ENCODE measurements at places on chromosomes 16 and 17.

- DNase-seq = no peak
Measured at GRCh38 chr16:22770866-22771265, 43.1 kb upstream of the HS3ST2 start.

GRCh38 chr16:20844588-20844987 is 38.3 kb downstream of the REXO5 start:
- DNase-seq = peak; percentile 31

DNA sequence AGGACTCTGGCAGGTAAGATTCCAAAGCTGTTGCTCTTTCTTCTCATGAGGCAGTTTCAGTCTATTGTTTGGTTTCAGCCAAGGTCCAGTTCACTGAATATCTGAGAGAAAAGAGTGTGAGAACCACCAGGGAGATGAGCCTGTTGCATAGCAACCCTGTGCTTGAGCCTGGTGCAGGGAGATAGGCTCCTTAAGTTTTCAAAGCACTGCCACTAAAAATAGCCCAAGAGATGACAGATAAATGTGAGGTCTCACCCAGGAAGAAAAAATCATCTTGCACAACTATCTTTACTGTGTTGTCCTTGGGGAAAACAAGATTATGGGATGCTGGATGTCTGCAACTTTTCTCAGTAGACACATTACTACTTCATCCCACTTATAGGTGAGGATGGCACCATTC is 26.2 kb upstream of the NUDT7 start:
- no peak for DNase-seq

- DNase-seq = no peak
Measured at GRCh38 chr16:64864232-64864809, 257.5 kb downstream of the CDH11 start.

- no peak for DNase-seq
Measured at GRCh38 chr16:79758615-79759346, 158.2 kb upstream of the MAF start.

- DNase-seq = no peak
Measured at GRCh38 chr17:16975277-16975651, 3.3 kb upstream of the TNFRSF13B start.

DNA sequence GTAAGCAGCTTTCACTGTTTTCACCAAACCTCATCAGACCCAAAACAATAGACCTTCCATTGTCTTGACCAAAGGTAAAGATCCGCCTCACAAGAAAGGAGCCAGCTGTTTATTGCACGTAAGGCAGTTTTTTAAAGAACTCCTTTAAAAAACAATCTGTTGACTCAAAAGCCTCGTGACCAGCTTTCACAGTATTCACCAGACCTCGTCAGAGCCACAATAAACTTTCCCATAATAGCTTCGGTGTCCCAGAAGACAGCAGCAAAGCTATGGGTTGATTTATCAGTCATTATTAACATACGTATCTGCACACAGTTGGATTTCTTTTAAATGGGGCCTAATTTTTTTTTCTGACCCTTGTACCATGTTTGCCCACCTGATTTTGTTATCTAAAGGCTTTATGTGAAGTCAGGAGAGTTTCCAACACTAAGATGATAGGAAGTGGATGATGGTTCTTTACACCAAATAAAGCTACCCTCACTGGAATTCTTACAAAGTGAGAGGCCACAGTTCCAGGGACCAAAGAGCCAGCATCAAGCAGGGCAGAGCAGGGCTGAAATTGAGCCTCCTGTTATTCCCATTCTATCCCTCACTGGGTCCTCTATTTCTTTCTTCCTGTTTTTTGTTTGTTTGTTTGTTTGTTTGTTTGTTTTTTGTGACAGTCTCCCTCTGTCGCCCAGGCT is 17.6 kb upstream of the HELZ start:
- DNase-seq = no peak

DNA sequence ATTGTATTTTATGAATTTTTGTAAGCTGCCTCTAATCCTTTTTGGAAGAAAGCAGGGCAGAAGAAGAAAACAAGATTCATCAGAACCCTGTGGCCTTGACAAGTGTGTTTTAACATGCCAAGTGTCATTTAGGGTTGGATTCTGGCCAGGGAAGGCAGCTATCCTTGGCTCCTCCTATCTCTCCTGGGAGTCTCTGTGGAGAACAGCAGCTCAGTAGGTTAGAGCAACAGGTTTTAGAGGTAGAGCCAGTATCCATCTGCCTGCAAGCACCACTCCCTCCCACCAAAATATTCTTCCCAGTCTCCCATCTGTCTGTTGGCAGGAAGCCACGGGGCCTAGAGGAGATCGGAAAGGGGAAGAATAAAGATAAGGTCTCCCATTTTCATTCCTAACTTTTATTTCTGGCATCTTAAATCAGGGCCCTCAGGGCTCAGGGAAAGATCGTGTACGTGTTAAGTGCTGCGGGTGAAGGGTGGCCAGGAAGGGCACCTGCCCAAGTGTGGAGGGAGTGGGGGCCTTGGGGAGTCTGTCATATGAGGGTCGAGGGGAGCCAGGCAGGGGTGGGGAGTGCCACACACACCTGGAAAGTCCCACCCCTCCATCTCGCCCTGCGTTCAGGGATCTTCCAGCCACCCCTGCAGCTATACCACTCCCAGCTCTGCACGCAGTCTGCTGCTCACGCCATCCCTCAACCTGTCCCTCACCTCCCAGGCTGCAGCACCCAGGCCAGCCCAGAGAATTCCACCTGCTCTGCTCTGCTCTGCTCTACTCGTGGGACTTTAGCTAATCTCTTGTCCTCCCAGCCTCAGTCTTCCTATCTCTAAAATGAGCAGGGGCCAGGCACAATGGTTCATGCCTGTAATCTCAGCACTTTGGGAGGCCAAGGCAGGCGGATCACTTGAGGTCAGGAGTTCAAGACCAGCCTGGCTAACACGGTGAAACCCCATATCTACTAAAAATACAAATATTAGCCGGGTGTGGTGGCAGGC is 17.1 kb upstream of the CPSF4L start:
- no peak for DNase-seq

DNA sequence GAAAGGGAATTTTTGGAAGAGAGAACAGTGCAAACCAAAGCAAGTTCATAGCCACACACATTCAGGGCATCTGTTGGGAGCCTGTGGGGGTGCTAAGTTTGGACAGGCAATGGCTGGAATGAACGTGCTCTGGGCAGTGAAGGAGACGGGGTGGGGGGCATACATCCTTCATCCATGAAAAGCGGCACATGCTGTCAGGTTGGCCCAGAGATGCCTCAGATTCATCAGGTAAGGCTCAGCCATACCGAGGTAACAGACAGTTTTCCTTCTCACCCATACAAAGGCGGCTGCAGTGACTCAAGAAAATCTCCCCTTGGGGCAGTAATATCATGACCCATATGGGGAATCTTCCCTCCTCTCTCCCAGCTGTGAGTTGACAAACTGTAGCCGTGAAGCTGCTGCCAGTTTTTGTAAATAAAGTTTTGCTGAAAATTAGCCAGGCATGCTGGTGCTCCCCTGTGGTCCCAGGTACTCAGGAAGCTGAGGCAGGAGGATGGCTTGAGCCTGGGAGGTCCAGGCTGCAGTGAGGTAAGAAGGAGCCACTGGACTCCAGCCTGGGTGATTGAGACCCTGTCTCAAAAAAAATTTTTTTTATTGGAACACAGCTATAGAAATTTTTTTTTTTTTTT is 9.2 kb upstream of the UBALD2 start:
- no peak for DNase-seq

- no peak for DNase-seq
Measured at GRCh38 chr16:56664506-56664905, 3.4 kb downstream of the MT1G start.

- DNase-seq = no peak
Measured at GRCh38 chr16:2328428-2328827, 12.1 kb downstream of the ABCA3 start.

GRCh38 chr16:87076950-87077749 is 240.0 kb downstream of the C16orf95 start:
- DNase-seq = peak; percentile 4

- DNase-seq = no peak
Measured at GRCh38 chr17:28864991-28865849, 10.4 kb downstream of the ERAL1 start.

DNA sequence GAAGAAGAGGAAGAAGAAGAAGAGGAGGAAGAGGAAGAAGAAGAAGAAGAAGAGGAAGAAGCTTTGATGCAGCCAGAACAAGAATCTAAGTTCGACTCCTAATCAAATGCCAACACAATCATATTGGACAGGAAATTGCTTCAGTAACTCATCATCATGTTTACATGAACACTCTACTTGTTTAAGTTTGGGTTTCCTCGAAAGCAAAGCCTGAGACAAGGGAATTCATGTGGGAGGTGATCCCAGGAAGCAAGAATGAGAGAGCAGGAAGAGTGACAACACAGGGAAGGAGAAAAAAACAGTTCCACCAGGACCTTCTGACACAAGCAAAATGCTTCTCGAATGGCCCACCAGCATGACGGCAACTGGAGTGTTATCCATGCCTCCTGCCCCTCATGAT is 279.0 kb downstream of the PMP22 start:
- DNase-seq = no peak

DNA sequence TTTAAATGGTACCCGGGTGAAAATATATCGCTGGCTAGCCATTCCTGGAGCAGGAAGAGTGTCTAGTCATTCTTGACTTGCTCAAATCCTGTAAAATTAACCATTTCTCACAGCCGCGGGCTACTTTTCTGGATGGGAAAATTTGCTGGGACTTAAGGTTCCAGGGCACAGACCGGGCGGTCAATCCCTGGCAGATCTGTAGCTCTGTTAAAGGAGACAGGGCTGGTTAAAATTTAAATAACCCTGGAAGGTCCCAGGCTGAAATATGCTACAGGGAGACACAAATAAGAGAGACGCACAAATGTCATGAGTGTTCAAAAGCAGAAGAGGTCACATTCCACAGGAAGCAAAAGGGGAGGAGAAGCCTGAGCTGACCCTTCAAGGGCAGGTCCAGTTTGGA is 229.6 kb upstream of the HSBP1 start:
- DNase-seq = no peak

GRCh38 chr17:82076785-82077591 is 11.4 kb upstream of the DUS1L start:
- DNase-seq = no peak

DNA sequence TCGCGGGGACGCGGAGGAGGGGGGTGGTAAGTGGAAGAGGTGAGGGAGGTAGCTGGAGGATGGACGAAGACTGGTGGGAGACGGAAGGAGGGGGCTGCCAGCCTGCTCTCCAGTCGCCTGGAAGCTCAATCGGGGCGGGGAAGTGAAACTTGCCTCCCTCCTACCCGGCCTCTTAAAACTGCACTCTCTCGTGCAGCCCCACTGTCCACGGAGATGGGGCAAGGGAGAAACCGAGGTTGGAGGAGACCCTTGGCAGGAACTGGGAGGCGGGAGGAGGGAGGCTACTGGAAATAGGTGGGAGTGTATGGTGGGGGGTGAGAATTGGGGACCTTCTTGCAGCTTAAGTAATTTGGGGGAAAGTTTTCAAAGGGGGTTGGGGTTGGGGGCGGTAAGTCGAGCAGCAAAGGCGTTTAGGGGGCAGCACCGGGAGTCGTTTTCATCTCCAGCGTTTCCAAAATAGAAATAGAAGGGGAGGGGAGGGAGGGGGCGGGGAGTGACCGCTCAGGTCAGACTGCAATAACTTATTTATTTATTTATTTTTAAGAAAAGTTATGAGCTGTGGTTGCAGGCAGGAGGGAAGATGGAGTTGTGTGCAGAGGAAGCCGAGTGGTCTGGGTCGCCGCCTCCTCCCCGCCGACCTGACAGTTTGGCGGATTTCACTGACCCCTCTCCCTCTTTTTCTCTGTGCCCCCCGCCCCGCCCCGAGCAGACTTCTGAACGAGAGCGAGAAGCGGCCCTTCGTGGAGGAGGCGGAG is 1.4 kb downstream of the SOX9 start:
- no peak for DNase-seq

DNA sequence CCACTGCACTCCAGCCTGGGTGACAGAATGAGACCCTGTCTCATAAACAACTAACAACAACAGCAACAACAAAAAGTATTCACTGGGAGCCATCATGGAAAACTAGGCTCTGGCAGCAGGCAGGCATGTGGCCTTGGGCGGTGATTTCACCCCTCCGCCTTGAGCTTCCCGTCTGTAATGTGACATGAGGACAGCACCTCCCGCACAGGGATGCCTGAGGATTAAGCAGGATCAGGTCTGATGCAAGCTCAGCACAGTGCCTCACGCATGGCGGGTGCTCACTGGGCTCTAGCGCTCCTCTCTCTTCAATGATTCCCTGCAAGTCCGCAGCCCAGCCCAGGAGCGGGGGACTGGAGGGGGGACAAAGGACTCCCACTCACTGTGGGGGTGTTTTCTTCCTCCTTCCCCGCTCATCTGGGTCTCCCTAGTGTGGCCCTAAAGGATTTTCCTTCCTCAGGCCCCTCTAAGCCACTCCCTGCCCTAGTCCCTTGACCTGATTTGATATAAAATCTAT is 2.8 kb downstream of the PLCD3 start:
- no peak for DNase-seq

DNA sequence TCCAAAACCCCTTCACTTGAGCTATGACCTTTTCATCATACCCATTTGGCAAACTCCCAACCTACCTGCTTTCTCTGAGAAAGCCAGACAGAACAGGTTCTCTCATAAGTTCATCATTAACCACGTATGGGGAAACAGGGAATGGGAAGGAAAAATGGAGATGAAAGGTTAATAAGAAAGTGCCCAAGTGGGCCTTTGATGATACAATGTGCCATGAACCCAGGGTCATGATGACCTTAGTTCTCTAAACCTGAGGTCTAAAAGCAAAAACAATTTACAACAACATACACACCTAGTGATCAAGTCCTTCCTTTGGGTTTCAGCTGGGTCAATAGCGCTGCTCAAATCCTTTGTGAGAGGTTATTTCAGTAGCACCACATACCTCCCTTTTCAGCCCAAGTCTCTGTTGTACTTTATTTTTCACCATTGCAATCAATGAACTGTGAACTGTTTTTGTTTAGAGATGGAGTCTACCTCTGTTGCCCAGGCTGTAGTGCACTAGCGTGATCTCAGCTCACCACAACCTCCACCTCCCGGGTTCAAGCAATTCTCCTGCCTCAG is 14.5 kb upstream of the RANGRF start:
- DNase-seq = no peak

DNA sequence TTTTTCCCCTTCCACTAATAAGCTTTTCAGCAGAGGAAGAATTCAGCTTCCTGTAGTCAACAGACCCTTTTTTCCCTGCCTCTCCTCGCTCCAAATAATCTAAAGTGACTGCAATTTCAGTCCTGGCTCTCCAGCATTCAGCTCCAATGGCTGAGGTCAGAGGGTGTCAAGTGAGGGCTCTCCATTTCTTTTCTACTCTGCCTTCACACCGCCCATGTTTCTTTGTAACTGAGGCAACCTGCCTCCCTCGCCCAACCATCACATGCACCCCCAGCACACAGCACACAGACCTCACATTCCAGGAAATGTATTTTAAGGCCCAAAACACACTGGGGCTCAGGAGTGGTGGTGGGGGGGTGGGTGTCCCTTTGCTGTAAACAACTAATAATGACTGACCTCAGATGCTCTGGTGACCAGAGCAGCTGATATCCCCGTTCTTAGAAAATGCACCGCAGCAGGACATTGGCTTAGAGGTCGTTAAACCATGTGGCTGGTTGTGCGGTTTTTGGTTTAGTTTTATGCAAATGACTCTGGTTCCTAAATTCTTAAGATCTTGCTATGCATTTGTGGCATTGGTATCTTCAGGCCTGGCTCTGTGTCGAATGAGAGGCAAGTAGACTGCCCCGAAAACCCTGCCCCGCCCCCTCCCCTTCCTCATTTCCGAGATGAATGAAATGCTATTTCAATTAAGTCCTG is 203.6 kb downstream of the ZFHX3 start:
- no peak for DNase-seq

- DNase-seq = no peak
Measured at GRCh38 chr16:30033270-30033669, 2.2 kb upstream of the TLCD3B start.
